ENCODE measurements at places on chromosomes 13 and 19. TPM values are rescaled to one million over a fixed set of nuclear protein-coding genes. Genes with fewer than 3 reads are reported as not detected.

- DNase-seq, result peak; percentile 13
Observed at GRCh38 chr13:90984756-90985155, 362.7 kb upstream of the MIR17HG start.

DNA sequence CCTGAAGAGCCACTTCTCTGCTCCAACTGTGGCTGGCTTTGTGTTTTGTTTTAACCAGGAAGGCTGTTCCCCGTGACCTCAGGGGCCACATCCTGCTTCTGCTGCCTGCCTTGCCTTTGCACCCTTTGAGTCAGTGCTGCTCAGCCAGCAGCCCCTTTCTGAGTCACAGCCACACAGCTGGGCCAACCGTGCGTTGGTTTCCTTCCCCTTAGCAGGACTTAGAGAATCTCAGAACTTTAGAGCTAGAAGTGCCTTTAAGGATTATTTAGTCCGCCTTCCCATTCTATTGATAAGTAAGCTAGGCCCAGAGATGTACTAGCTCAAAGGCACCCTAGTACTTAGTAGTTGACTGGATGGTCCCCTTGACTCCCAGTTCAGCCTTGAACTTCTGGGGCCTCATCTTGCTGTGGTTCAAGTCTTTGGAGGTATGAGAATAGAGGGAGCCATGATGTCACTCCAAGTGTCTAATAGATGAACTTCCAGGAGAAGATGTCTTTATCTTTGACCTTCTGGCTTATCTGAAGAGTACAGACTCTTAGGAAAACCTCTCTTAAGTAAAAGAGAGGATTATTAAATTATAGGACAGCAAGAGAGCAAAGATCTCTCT, 8.0 kb downstream of the RGCC start:
- no peak for DNase-seq

- no peak for DNase-seq
Observed at GRCh38 chr19:17915940-17916593, 16.7 kb upstream of the CCDC124 start.

Gene TRAPPC5
- 252 TPM for polyA plus RNA-seq

Gene LILRB3
- polyA plus RNA-seq, result not detected

GRCh38 chr13:110152351-110152750, 154.6 kb downstream of the COL4A1 start:
- no peak for DNase-seq

GRCh38 chr19:46980761-46981160, 38.9 kb upstream of the NPAS1 start:
- no peak for DNase-seq

DNA sequence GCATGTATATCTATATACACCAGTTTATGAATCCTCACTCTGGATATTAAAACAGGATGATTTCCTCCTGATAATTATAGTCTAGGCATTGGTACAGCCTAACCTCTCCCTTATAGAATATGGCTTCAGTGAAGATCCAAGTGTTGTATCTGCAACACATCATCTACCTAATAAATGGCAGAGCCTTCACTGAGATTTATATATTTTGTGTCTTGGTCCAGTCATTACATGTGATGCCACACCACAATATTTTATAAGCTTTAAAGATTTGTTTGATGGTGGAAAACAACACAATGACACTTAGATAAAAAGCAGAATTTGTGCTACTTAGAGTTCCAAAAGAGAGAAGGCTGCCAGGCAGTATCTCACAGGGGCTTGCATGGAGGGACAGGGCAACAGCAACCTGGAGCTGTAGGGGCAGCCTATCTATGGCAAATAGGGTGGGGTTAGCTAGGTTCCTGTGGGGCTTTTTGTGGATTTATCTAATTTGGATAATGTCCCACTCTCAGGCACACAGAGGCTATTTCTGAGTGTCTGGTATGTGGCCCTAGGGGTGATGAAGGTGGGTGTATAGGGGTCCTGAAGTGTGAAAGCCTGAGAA, 1736.7 kb upstream of the PRR20A start:
- no peak for DNase-seq

Gene AKAP8L
- polyA plus RNA-seq, result 78.8 TPM

DNA sequence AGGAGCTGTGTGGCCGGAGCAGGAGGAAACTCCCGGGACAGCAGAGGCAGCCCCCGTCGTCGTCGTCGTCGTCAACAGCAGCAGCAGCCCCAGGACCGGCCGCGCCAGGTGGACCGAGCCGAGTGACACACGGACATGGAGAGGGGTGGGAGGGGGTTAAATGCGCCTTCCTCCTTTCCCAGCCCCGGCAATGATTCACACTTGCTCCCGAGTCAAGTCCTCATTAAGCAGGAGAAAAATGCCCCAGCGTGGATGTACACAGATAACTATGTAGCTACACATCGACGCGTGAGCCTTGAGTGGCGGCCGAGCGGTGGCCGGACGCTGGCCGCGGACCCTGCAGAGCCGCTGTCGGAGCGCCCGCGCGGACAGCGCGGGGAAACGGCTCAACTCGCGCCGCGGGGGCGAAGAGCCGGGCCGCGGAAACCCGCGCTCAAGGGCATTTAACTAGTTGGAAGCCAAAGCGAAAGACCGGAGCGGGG, 645 bp downstream of the UBL3 start:
- peak; percentile 60 for DNase-seq

Gene PNMA8B
- 0.80 TPM for polyA plus RNA-seq

Gene DAND5
- polyA plus RNA-seq, result 0.10 TPM

Gene CBY2
- polyA plus RNA-seq, result 0.19 TPM

- DNase-seq, result no peak
Observed at GRCh38 chr19:34690372-34690771, 12.9 kb downstream of the ZNF302 start.

- DNase-seq, result no peak
Observed at GRCh38 chr13:75585153-75585552, 35.6 kb downstream of the UCHL3 start.
